Naive thymus-derived CD8-positive, alpha-beta T cell (primary cell): ENCODE measurements at places on chromosomes 6 and 20.
A peak's percentile ranks its signal among the peaks of the same experiment; 100 is the strongest.

DNA sequence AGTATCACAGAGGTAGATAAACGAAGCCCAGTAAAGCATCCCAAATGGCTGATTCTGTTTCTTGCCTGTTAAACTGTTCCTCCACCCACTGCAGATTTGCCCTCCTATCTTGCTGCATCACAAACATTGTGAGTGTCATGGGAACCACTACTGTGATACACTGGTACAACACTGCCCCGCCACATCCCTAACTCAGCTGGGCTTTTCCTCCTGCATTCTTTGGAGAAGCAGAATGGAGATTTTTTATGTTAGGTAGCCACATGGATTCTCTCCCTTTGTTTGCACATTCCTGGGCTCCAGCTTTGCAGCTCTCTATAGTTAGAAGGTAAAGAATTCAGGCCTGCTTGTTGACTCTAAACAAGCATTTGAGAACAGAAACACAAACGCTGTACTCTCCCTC lies 234.1 kb downstream of the TMEM242 start:
- no peak for DNase-seq

GRCh38 chr6:130322673-130323268 lies 43.0 kb upstream of the TMEM200A start:
- DNase-seq = peak; percentile 58

DNA sequence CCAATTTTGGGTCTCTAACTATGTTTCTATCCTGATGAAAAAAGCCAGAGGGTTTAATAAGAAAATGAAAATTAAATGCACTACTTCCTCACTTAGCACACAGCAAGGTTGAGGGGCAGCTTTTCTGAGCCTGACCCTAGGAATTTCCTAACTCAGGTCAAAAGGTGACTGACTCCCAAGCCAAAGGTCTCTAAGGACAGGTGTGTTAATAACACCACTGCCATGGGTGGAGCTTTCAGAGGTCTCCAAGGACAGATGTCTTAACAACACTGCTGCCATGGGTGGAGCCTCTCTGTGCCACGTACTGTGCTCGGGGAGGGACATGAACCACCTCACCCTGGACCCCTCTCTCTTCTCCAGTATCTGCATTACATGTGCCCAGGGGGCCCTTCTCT lies 339.2 kb downstream of the PRKN start:
- no peak for DNase-seq

GRCh38 chr6:40977695-40978094 lies 61.3 kb downstream of the UNC5CL start:
- no peak for DNase-seq

DNA sequence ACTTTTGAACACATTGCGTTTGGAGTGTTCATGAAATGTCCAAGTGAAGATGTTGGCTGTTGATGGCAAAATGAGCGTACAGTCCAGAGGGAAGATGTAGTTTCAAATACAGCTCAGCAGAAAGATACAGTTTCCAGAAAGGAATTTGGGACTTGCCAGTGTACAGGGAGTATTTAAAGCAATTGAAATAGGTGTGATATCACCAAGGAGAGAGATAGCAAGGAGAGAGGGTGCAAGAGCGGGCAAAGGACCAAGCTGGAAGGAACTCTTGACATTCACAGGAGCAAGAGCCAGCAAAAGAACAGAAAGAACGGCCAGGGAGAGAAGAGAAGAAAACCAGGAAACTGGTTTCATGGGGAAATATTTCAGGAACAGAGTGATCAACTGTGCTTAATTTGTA lies 47.8 kb downstream of the CARMIL1 start:
- no peak for DNase-seq

DNA sequence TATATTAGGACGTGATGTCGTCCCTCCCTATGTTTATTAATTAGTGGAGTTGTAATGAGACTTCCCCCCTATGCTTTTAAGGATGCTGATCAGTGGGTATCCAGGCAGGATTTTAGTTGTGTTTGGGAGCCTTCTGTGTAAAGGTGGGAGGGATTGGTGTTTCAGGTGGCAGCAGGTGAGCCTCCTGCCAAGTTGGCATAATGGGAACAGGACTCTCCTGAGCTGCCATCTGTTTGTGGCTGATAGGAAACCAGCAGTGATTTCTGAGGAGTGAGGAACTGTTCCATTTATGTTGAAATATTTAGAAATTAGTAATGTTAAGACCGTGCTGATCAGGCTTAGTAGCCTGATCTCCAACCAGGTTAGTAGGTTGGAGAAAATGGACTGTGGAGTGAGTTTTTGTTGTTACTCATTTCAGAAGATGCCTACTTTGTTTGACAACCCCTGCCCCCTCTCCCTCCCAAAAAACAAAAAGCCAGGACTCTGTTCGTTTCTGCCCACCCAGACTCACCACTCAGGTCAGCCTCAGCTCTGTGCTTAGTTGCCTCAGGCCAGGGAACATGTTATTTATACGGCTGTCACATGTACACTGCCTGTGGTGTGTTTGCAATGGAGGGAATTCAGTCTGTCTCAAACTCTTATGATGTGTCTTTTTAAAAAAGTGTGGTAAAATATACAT lies 55.4 kb upstream of the TULP4 start:
- DNase-seq = no peak
